SIG-M5 (cell line): ENCODE measurements at places on chromosomes 1 and 21.

GRCh38 chr1:115113766-115114165, 24.5 kb upstream of the TSPAN2 start:
- DNase-seq: no peak

- no peak for DNase-seq
Measured at GRCh38 chr1:194734970-194735369, 1548.6 kb upstream of the B3GALT2 start.

DNA sequence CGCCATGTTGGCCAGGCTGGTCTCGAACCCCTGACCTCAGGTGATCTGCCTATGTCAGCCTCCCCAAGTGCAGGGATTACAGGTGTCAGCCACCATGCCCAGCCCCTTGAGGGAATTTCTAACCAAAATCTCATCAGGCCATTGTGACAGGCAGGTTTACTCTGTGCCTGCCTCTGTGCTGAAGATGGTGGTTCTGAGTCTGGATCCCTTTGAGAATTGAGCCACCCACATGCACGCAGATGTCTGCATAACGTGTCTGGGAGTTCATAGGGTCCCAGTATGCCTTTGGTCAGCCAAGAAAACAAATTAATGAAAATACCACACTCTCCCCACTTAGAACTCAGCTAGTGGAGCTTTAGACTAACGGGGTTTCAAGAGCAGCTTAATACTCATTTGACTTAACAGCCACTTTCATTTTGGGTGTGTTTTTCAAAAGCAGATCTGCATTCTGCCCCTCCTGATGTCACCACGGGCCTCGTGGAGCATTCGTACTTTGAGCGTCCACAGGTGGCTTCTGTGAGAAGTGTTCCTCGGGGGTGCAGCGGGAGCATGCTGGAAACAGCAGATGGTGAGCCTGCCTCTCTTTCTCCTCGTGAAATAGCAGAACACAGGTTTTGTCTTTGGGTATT, 45.3 kb downstream of the DIP2A start:
- no peak for DNase-seq

GRCh38 chr1:42167611-42168390, 3.3 kb upstream of the GUCA2A start:
- no peak for DNase-seq

DNA sequence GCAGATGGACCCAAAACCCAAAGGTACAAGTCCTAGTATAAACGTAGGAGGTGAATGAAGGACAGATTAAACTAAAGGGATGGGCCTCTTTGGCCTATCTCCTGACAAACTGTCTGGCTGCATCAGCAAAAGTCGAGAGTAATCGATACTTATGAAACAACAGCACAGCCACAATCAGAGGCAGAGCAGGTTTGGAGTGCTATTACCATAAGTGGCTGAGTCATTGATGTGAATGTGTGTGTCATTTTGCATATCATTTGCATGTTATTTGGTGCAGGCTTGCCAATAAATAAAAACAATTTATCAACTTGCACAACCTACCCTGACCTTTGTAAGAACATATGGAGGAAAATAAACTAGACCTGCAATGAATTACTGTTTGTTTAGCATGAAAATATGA, 283.1 kb downstream of the NUF2 start:
- DNase-seq: no peak

DNA sequence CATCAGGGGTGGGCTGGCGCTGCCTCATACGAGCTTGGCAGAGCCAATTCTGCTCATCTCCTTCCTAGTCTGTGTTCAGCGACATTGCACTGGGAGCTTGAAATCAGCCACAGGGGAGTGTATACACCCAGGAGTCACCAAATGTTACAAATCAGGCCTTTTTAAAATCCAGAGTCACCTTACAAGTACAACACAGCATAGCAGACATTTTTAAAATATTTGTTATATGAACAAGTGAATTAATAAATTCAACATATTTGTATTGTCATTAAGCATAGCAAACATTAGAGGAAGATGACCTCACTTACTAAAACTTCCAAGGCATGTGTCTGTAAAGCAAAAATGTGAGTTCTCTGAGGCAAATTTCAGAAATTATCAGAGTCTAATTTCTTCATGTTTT, 210.0 kb downstream of the HLX start:
- no peak for DNase-seq

- no peak for DNase-seq
Measured at GRCh38 chr1:19647643-19648042, 3.5 kb downstream of the NBL1 start.

- no peak for DNase-seq
Measured at GRCh38 chr21:32537569-32537881, 47.8 kb downstream of the TCP10L start.

GRCh38 chr1:242828828-242829227, 304.3 kb upstream of the PLD5 start:
- DNase-seq: no peak

DNA sequence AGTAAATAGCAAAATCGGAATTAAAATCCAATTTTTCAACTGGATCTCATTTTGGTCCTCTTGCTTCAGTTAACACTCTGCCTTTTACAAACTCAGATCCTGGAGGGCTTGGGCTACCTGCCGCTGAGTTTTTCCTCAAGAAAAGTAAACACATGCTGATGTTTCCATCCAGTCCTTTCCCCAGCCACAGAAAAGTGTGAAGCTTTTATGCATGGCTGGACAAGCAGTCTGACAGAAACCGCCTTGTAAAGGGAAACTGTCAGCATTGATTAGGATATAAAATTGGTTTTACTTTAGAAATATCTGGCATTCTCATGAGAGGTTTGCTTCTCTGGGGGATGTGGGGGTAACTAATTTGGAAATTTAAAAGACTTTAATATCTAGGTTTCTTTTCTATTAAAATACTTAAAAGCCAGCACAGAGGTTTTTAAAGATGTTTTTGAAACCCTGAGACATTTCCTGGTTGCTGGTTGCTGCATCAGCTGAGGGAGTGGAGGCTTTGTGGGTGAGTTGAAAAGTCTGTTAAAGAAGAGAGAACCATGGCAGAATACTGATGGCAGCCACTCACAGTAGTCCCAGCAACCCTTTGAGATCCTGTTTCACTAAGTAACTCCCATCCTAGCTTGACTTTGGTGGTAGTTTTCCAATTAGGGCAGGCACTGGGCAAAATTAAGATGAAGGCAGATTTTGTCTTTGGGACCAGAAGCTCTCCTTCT, 238.3 kb downstream of the PAPPA2 start:
- DNase-seq: no peak

DNA sequence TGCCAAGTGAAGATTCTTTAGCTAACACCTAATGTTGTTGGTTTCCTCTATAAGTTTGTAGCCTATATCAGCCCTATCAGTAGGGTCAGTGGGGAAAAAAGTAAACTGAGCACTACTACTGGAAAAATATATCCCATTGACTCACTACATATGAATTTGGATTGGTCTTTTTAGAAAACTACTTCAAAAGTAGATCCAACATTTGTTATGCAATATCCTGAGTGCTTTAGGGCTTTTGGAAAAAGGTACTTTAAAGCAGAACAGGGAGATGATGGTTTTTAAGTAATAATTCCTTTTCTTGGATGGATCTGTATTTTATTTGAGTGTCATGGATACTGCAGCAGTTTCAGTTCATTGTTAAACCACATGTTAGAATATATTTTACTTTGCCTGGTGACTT, 7.1 kb downstream of the C1orf21 start:
- no peak for DNase-seq

DNA sequence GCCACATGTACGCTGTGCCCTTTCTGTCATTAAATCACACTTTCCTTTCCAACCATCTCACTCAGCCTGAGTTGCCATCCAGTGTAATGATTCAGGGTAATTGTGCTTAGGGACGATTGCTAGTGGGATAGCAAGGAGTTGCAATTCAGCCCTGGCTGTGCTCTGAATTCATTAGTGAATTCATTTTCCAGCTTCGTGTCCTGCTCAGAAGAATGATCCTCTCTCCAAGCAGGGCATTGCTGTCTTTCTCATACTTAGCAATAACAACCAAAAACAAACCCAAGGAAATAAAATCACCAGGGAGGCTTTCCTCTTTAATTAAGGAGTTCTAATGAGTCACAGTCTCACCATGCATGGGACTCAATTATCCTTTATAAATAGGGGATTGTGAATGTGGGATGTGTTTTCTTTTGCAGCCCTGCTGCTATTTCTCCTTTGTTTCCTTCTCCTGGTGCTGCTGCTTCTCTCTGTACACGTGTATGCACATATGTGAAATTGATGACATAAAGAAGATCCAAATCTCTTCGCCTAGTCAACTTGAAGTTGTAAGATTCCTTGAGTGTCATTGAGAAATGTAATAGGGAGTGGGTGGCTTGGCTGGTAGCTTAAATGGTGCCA, 167.0 kb downstream of the TSEN15 start:
- no peak for DNase-seq

GRCh38 chr1:72623299-72623708, 341.0 kb upstream of the NEGR1 start:
- DNase-seq: no peak
